ENCODE measurements at places on chromosomes 11 and 22.
A peak's percentile ranks its signal among the peaks of the same experiment; 100 is the strongest.

DNA sequence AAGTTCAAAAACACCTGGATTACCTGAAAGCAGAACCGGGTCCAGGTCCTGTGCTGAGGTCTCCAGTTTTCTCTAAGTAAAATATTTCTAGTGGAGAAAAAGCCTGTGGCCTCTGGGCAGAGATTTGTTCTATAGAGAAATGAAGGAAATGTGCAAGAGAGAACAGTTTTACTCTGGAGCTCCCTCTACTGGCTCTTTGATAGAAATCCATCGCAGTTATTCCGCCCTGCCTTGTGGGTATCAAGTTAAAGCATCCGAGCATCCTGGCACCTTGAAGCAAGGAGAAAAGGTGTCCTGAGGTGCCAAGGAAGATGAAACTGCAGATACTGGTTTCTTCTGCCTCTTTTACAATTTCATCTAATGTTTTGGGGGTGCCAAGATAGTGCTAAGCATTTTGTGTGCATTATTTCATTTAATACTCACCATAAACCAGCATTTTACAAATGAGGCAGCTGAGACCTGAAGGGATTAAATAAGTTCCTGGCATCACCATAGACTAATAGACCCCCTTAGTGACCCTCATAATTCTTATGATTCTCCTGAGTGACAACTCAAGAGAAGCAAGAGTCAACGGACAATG lies 113.1 kb upstream of the HSD17B12 start:
- peak; percentile 46 for DNase-seq

GRCh38 chr11:121522043-121522941 lies 69.5 kb upstream of the SORL1-AS1 start:
- DNase-seq = no peak

- no peak for DNase-seq
Observed at GRCh38 chr11:126997641-126998040, 2.9 kb downstream of the KIRREL3 start.

DNA sequence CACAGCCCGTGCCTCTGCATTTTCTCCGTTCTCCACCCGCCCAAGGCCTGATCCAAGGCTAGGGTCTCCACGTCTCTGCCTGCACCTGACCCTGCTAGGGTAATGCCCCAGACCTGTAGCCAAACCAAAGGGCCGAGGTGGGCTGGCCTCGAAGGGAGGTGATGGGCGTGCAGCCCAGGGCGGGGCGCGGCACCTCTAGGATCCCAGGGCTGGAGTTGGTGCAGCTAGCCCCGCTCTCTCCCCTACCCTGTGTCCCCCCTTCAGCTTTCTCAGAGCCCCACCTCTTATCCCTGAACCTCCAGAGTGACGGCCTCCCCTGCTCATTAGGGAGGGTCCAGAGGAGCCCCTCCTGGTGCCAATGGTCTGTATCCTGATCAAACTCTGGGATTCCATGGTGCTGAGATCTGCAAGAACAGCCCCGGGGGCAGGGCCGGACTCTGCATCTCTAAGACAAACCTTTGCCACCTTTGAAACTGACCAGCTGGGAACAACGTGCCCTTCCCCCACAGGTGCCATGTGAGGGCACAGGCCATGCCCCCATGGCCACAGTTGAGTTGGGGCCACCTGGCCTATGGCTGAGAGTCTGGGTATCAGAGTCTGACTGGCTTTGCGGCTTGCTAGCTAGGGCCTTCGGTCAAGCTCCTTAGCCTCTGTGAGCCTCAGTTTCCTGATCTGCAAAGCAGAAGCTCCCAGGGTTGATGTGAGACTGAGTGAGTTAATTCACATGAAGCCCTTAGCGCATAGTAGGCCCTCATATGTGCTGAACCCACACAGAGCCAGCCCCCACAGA lies 23.1 kb upstream of the CBX7 start:
- peak; percentile 64 for DNase-seq

DNA sequence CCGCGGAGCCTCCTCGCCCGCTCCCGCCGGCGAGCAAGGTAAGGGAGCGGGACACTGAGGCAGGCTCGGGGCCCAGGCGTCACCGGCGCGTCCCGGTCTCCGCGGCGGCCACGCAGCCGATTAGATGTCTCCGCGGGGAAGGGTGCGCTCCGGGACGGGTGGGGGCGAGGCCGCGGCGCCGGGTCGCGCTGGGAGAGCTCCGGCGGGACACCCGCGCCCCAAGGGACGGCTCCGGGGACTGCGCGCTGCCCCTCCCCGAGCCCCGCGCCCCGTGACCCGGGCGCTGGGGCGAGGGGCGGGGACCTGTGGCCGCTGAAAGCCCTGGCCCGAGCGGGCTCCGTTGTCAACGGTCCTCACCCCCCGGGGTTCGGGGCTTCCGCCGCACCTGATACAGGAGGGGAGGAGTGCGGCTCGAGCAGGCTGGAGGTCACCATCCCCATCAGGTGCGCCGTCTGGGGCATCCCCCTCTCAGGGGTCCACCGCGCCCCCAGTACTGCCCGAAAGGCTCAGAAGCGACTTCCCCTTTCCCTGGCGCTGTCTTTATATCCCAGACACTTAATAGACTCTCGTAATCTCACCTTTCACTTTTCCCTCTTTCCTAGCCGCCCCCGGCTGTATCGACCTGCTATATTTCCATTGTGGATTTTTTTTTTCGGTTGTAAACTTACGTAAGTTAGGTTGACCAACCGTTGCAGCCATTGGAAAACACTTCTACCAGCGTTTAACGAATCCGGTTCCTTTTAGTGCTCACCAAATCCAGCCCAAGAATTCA lies 573 bp downstream of the PPFIA1 start:
- DNase-seq = peak; percentile 59

DNA sequence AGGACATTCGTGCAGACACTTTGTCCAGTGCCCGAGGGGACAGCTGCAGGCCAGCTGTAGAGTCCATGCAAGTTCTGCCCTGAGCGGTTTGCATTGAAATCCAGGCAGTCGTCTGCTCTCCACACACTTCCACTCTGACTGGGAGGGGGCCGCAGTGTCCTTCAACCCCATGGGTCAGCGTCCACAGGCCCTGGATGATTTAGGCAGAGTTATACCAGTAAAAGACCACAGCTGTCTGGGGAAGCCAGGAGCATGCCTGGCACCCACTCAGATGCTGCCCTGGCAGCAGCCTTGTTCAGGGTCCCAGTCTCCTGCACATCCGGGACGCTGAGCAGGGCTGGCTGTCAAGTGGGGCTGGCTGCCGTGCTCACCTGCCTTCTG lies 26.5 kb downstream of the KRTAP5-5 start:
- DNase-seq = no peak

GRCh38 chr22:37559901-37560607 lies at the start of gene CDC42EP1:
Gene CDC42EP1 (plus strand): TSS chr22:37560480. CDS start chr22:37566350, 5,870 bp downstream.
- peak; percentile 67 for DNase-seq

GRCh38 chr11:37718431-37718999 lies 1120.5 kb upstream of the RAG2 start:
- no peak for DNase-seq

- peak; percentile 10 for DNase-seq
Observed at GRCh38 chr11:62217191-62217748, 8.8 kb downstream of the SCGB2A1 start.

- DNase-seq = peak; percentile 48
Observed at GRCh38 chr22:25403811-25404471, 160.5 kb upstream of the GRK3 start.

- no peak for DNase-seq
Observed at GRCh38 chr11:34619062-34619516, 1.8 kb upstream of the EHF start.

- DNase-seq = peak; percentile 55
Observed at GRCh38 chr22:50269970-50270665, at the start of gene MAPK11. Gene MAPK11 (minus strand): TSS chr22:50270380. CDS start chr22:50270292, 88 bp downstream.

- no peak for DNase-seq
Observed at GRCh38 chr11:79147731-79148130, 293.1 kb downstream of the TENM4 start.

DNA sequence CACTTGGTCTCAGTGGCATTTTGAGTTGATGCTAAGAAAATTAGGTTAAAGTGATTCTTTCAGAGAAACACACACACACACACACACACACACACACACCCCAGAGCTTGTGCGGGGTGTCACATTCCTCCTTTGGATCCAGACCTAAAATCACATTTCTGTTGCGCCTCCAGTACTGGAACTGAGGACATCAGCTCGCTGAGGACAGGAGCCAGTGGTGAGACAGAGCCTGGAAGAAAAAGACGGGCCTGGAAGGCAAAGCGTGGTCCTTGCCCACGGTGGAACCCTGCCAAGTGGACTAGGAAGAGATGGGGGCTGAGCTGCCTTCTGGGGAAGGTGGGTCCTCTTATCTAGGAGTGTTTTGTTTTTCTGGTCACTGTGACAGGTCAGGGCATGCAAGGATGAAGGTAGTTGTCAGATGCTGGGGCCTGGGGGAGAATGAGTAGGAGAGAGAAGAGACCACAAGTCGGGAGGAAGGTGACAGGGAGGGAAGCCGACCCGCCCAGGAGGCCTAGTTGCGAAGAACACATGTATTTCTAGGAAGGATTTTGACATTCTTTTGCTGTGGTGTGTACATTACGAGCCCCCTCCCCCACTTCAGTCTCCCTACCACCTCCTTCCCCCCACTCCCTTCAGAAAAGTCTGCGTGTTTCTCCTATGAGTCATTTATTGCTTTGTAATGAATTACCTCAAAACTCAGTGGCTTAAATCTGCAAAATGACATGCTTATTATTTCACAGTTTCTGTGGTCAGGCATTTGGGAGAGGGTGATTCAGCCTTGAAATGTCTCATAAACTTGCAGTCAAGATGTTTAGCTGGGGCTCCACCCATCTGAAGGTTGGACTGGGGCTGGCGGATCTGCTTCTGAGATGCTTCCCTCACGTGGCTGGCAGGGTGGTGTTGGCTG lies 4.8 kb upstream of the ELFN2 start:
- peak; percentile 99 for DNase-seq

- no peak for DNase-seq
Observed at GRCh38 chr22:20619045-20619892, 111.9 kb downstream of the MED15 start.

DNA sequence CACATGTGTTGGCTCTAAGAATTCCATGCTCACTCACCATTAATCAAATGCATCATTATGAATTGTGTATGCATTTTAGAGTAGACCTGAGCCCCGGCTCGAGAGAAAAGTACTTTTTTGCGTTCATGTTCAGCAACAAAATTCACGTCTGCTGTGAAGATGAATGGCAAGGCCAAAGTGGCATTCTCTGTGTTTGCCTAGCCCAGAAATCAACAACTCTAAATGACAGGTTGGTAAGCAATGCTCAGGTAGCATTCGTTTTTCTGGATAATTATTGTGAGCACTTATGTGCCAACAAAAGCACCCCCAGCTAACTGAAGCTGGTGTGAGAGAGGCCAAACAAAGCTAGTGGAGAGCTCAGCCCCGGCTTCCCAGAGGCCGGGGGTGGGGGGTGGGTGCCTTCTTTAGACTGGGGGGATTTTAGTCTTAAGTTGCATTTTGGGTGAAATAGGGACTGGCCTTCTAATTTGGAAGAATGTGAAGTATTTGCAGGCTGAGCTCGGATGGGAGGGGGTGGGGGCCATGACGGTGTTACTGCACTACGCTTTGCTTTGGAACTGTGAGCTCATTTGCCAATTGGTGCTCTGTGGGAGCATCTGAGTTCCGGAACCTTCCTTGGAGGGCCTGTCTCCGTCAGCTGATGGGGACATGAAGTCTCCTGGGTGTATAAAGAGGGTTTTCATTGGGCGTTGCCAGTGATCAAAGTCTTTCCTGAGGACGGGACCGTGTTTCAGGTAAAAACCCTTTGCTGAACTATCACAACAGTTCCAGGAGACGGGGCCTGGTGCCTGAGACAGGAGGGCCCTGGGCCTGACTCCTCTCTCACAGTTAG lies 29.0 kb upstream of the ALX4 start:
- no peak for DNase-seq

- no peak for DNase-seq
Observed at GRCh38 chr11:33490842-33491370, 209.7 kb downstream of the C11orf91 start.

DNA sequence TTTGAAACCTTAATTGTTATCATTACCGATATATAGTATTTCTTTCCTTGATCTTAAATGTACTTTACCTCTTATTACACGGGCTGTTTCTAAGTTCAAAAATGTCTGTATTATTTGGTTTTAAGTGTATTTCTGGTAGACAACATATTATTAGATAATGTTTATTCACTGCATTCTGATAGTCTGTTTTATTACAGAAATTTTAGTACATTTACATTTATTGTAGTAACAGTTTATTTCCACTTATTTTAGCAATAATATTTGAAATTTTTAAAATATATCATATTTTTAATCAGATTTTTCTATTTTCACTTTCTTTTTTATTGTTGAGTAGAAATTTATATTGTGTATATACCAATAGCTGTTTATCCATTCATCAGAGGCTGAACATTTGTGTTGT lies 1195.2 kb downstream of the TBC1D22A start:
- no peak for DNase-seq

DNA sequence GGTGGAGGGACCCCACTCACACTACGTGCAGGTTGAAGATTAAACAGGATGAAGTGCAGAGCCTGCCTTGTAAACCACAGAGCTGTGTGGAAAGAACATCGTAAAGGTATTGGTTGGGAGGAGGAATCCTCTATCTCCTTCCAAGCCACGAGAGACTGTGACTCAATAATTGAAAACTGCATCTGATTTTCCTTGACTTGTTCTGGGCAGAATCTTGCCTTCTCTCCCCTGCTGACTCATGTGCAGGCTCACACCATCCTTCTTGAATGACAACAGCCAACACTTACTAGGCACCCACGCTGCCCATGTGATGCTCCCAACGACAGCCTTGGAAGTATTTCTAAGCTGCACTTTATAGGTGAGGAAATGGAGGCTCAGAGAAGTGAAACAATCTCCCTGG lies 563.0 kb downstream of the MIAT start:
- peak; percentile 81 for DNase-seq

DNA sequence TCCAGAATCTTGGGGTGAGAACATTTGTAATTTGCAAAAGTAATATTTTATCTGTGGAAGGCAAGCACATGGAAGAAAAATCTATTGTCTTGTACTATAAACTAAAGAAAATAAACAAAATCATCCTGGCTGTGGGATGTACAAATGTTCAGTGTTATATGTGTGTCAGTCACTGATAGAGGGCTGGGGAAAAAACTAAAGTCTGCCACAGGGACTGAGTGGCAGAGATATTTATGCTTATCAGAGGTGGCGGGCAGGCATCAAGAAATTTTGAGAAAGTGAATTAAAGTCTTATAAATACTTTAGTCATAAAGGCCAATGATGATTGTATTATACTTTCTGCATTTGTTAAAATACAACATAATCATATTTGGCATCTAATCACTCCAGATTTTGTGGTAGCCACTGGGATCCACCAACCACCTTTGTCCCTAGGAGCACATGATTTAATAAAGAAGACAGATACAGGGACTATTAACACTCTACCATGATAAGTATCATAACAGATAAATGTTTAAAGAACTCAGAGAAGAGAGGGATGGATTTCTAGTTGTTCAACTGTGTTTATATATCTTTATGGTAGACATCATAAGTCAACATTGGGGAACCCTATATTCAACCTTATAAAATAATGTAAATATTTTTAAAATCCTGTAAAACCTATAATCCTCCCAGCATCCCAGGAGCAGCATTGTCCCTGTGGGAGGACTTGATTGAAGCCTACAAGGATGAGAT lies 2.6 kb upstream of the ENDOD1 start:
- DNase-seq = no peak

DNA sequence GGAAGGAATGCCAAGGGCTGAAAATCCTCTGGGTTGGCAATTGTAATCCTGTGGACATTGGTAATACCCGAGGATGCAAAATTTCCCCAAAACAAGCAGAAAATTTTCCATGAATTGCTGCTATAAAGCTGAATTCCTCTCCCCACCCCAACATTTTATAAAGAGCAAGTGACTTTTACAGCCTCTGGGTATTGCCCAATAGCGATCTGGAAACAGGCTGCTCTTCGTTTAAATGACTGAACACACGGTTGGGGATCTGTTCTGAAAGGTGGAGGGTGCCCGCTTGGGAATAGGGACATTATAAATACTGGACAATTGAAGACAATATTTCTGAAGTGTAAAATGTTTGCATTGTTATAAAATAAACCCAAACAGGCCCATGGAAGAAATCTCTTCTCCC lies 20.6 kb downstream of the EHF start:
- DNase-seq = no peak

Measured in EL (cell line).